ENCODE measurements at places on chromosomes 2 and 18. TPM values are rescaled to one million over a fixed set of nuclear protein-coding genes. Genes with fewer than 3 reads are reported as not detected.

- no peak for DNase-seq
Measured at GRCh38 chr18:3626929-3627458, 177.0 kb downstream of the TGIF1 start.

DNA sequence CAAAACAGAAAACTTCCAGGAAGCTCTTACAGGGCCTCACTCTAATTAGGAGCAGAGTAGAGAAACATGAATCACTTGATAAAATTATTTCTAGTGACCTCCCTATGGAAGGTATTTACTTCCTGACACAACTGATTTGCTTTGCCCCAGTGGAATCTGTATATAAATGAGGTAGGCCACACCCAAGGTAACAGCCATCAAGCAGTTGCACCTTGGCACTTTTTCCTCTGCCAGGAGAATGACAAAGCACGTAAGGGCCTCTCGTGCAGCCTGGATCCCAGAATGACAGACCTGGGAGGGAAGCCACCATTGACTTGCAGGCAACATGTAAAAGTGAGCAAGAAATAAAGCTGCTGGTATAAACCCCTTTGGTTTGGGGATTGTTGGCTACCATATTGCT lies 620.0 kb upstream of the SLC39A10 start:
- no peak for DNase-seq

Gene FOXD4L1
- total RNA-seq: 0.41 TPM

- no peak for DNase-seq
Measured at GRCh38 chr2:201269764-201270163, 9.4 kb downstream of the CASP8 start.

DNA sequence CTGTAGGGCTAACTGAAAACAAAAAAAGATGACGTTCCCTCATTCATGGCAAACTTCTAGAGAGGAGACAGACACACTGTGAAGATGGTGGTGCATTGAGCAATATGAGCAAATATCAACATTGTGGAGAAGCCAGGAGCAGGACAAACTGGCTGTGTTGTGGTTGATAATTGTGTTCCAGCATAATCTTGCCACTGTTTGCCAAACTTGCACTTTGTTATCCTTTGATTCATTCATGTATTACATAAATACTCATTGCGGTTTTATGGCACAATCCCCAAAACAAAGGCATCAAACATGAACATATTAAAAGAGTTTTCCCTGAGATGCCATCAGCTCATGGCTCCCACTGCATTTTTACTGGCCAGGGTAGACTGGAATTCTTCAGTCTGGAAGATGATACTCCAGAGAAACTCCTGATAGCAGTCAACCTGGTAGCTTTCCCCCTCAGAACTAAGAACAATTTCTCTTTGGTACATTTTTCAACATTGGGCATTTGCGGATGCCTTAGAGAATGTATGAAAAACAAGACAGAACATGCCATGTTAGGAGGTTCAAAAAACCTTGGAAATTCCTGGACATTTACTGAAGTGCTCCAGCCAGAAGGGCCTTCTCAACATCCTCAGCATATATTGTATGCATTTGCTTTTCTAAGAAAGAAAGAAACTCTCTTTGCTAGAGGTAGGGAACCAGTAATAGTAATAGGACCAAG lies 487.4 kb upstream of the CELF4 start:
- DNase-seq: no peak

Gene FAM161A
- total RNA-seq: 29.8 TPM

- no peak for DNase-seq
Measured at GRCh38 chr2:220660277-220661145, 911.6 kb downstream of the EPHA4 start.

DNA sequence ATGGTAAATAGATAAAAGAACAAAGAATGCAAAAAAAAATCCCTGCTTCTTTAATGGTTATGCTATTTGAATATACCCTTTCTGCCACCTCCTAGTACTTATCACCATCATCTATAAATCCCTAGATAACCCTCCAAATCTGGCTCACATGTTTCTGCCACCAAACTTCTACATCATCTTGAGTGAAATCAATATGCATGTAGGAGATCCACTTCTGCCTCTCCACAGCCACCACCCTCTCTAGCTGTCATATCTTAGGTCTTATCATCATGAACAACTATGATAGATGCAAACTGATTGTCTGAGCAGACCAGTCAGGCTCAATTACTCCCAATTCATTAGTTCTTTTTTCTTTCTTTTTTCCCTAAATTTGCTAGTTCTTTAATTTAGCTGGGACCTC lies 55.3 kb downstream of the STRN start:
- DNase-seq: no peak

Gene PDE1A
- total RNA-seq: 51.0 TPM

Measured in frontal cortex (tissue), 4 donors.